Lung (tissue), 17 donors: ENCODE measurements at places on chromosomes 16 and 17.

- DNase-seq: no peak
Observed at GRCh38 chr16:76784530-76784929, 406.5 kb upstream of the MON1B start.

DNA sequence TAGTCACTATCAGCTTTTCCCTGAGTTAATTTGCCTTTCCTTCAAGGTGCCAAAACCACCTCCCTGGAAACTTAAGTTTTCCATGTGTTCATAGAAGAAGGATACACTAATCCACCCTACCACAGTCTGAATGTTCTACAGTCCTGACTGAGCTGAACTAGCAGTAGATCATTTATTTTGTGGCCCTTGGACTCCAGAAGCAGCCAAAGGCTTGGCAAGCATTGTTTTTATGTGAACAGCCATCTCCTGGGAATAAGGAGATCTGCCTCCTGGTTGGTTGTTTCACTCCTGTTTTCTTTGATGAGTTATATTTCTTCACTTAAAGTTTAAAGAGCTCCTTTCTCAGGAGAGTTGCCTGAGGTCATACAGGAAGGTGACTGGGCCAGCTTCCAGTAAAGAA is 634.6 kb upstream of the SOX9 start:
- DNase-seq: no peak

DNA sequence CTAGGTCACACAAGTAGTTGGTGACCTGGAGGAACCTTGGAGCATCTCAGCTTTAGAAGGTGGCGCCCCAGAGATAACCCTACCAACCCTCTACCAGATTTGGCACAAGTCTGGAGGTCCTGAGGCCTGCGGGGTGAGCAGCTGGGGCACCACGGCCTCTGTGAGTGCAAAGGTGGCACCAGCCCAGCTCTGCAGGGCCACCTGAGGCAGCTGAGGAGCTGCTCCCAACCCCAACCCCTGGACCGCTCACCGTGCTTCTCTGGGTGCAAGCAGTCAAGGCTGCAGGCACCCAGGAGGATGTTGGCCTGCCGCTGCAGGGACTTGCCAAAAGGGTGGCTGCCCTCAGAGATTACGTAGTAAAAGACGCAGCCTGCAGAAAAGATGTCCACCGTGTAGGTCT is 28.4 kb upstream of the ICAM2 start:
- no peak for DNase-seq

- no peak for DNase-seq
Observed at GRCh38 chr16:10762336-10763016, 18.8 kb downstream of the NUBP1 start.

GRCh38 chr17:55200904-55201303 is 63.9 kb upstream of the HLF start:
- peak; percentile 72 for DNase-seq

DNA sequence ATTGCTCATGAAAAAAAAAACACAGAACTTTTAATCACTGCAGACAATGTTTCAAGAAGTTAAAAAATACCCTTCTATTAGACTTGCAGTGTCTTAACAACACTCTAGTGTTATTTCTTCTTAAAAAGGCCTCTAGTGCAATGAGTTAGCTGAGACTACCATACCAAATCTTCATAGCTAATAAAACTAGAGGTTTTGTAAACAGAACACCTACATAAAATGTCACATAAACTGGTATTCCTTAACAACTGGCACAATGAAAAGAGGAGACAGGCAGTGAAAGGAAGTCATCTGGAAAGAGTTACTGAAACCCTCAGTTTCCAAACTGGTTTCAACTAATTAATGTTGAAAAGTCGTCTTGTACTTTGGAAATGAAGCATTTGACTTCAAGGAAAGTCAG is 394.2 kb upstream of the PMFBP1 start:
- DNase-seq: no peak

GRCh38 chr16:85690469-85691064 is 1.8 kb upstream of the GINS2 start:
- peak; percentile 59 for DNase-seq

DNA sequence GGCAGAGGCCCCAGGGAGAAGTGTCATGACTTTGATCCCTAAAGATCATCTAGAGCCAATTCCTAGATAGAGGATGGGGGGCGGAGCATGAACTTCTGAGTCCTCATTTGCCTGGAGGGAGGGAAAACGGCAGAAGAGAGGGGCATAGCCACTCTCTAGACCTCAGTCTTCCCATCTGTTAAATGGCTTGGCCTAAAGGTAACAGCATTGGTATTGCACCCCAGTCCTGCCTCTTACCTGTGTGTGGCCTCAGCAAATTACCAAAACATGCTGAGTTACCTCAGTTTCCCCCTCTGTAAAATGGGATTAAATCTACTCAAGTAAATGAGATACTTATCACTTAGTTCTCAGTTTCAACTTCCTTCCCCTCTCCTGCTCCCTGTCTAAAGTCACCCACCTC is 47.5 kb downstream of the CNGB1 start:
- DNase-seq: no peak

DNA sequence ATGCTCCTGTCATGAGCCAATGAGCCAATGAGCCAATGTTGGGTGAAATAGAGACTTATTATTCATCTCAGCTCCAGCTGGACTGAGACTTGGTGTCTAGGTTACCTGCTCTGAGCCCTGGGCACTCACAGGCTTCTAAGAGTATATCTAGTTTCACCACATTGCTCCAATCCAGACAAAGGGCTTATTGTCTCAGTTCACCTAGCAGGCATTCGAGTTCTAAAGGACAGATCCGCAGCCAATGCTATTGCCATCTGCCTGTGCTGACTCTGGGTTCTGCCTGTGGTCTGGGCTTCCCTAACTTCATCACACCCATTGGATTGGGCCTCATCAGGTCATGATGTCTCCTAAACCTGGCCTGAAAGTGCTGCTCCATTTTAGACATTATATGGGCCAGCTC is 66.1 kb upstream of the HS3ST4 start:
- no peak for DNase-seq

DNA sequence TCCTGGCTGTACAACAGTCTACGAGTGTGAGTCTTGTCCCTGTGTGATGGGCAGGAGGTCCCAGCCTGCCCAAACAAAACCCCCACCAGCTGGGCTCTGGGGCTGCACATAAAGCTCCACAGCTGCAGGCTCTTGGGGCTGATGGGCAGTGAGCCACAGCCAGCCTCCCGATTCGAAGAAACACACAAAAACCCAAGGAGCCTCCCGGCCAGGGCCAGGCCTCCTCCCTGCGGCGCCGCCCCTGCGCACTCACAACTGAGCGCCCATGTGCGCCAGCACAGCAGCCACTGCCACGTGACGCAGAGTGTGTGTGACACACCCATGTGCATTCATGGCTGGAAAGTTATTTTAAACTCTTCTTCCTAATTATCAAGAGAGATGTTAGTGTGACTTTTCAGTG is 30.6 kb upstream of the FAAP100 start:
- DNase-seq: no peak

DNA sequence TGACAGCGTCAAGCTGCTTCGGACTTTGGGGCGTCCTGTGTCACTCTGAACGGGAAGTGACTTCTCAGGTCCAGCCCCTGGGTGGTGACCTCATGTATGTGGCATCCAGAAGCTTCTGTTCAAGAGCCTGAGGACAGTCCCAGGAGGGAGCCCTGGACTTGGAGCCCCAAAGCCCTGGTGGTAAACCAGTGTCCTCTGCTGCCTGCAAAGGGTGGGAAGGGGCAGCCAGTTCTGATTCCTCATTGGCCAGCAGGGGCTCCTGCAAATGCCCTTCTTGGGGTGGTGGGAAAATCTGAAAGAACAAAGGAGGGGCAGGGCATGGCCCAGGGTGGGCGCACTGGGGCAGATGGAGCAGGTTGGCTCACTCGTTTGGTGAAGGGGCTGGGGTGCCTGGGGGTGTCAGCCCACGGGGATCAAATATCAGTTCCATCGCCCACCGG is 1.6 kb downstream of the OSGIN1 start:
- DNase-seq: peak; percentile 60

DNA sequence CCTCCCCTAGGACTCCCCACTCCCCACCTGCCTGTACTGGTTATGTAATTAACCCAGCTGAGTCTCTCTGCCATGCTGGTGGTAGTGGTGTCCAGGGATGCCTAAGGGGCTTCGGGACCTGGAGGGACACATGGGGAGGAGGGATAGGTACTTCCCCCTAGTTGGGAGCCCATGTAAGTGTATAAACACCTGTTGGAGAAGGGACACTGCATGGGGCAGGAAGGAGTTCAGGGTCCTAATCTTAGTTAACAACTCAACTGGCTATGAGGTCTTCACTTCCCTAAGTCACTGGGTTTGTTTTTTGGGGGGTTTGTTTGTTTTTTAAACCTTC is 1.3 kb downstream of the RASL10B start:
- no peak for DNase-seq
